ENCODE measurements at places on chromosomes 16 and 17.

GRCh38 chr17:8488901-8489300 lies 53.2 kb downstream of the NDEL1 start:
- DNase-seq, result no peak

GRCh38 chr17:57876866-57877237 lies 27.0 kb upstream of the MRPS23 start:
- no peak for DNase-seq

DNA sequence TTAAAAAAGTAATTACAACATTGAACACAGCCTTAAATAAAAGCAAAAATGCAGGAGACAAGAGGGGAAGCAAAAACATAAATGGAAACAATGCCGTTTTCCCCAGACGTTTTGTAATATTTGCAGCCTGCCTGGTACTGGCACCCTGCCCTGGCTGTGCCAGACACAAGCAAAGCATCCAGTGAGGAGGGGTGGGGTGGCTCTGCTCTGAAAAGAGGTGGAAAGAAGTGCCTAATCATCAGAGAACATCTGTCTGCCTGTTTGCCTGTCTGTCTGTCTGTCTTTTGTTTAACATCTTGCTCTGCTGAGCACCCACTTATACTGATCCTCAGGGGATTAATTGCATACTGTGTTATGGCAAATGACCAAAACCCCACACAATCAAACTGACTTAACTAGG lies 62.7 kb downstream of the C16orf82 start:
- DNase-seq, result no peak

GRCh38 chr16:24302636-24303035 lies 46.5 kb downstream of the CACNG3 start:
- no peak for DNase-seq

- DNase-seq, result no peak
Observed at GRCh38 chr17:48610282-48611211, at the start of gene HOXB7. Gene HOXB7, minus strand, starts transcription at chr17:48611017. Its CDS starts 99 bp downstream, at chr17:48610918.

GRCh38 chr17:42334677-42335076 lies 46.4 kb downstream of the STAT5A start:
- no peak for DNase-seq

GRCh38 chr17:67818110-67819002 lies 6.9 kb upstream of the BPTF start:
- DNase-seq, result no peak

DNA sequence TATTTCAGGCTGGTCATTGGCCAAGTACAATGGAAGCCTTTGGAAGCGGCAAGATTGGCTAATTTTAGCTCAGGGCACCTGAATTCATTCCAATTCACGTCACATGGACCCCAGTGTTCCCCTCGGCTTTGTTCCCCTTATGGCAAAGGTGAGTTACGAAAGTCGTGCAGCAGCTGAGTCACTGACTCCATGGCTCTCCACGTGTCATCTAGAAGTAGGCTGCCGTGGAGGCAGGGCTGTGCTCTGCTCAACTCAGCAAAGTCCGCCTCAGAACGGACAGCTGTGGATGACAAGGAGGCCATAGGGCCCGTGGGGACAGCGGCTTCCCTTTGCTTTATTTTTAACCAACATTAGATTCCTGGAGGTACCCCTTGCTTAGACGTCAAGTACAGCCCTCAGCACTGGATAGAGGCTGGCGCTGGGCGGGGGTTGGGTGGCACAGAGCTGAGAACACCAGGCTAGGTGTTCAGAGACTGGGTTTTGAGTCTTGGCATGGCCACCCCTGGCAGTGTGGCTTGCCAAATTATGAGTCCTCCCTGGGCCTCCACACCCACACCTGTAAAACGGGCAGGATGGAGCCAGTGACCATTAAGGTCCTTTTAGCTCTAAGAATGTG lies 23.6 kb downstream of the ADAD2 start:
- no peak for DNase-seq

DNA sequence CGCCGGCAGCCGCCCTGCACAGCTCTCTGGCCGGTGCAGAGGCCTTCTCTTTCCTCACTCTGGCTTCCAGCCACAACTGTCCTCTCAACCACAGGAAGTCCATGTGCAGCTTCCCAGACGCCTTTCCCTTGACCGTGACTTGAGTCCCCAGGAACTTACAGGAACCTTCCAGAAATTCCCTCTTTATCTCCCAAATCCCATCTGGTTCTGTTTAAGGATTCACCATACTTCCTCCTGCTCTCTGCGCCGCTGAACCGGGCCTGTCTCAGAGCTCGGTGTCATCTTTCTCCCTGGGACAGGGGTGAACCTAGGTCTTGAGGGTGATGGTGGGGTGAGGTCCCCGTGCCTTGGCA lies 65.2 kb upstream of the ZNF469 start:
- DNase-seq, result no peak

DNA sequence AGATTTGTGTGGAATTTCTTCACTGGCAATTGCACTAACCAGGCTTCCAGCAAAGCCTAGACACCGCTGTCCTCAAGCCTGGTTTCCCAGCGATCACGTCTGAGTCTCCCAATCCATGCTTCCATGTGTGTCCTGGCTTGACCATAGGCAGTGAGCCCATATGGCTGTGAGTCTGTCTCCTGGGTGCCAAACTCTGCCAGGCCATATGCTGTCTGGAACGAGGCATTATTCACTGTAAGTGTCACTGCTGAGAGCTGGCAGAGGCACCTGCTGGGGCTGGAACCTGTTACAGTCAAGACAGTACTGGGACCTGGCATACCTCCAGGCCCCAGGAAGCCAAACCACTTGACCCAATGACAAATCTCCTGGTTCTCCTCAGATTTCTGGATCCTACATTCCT lies 60.4 kb downstream of the HS3ST2 start:
- no peak for DNase-seq

GRCh38 chr17:14581186-14581830 lies 280.4 kb downstream of the HS3ST3B1 start:
- DNase-seq, result no peak

DNA sequence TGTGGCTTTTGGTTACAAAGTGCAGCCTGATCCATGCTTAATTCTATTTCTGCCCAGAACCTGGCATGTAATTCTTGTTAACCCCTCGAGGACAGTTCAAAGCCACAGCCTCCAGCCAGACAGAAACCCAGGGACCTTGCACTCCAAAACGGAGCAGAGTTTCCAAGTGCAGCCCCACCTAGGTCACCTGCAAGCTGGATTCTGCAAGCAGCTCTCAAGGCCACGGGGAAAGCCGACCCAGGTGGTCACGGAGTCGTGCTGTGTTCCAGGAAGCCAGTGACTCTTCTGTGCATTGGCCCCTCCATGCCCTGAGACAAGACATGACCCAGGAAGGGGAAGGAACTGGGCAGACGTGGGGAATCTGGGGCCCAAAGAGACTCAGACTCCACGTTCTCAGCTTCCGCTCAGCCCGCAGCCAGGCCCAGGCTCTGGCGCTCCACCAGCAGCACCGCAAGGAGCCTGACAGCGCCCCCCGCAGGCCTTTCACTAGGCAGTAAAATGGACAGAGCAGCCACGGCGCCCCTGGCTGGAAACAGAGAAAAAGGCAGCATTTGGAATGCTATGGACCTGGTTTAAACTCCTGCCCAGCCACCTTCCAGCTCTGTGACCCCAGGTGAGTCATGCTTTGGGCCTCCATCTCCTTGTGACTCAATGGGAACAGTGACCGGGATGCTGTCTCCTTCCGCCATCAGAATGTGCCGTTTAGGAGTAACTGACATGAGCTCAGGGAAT lies 27.3 kb upstream of the GSG1L start:
- DNase-seq, result no peak

DNA sequence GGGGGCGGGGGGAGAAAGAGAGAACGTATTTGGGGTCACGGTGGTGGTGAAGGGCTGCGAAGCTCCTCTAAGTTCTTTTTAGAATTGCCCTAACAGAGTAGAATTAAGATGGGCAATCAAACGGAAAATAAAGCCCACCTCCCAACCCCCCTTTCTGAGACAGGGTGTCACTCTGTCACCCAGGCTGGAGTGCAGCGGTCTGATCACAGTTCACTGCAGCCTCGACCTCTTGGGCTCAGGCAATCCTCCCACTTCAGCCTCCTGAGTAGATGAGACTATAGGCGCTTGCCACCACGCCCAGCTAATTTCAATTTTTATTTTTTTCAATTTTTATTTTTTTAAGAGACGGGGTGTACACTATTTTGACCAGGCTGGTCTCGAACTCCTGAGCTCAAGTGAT lies 710 bp upstream of the CAVIN1 start:
- DNase-seq, result no peak

- no peak for DNase-seq
Observed at GRCh38 chr17:19533718-19534561, at the start of gene SLC47A1. Gene SLC47A1, plus strand, starts transcription at chr17:19533854. Its CDS starts 86 bp downstream, at chr17:19533940.

- no peak for DNase-seq
Observed at GRCh38 chr17:16083223-16083622, 83.6 kb downstream of the TTC19 start.

- no peak for DNase-seq
Observed at GRCh38 chr17:6098050-6098822, 28.1 kb downstream of the WSCD1 start.

GRCh38 chr17:34133350-34133749 lies 121.7 kb upstream of the CCL2 start:
- DNase-seq, result no peak

DNA sequence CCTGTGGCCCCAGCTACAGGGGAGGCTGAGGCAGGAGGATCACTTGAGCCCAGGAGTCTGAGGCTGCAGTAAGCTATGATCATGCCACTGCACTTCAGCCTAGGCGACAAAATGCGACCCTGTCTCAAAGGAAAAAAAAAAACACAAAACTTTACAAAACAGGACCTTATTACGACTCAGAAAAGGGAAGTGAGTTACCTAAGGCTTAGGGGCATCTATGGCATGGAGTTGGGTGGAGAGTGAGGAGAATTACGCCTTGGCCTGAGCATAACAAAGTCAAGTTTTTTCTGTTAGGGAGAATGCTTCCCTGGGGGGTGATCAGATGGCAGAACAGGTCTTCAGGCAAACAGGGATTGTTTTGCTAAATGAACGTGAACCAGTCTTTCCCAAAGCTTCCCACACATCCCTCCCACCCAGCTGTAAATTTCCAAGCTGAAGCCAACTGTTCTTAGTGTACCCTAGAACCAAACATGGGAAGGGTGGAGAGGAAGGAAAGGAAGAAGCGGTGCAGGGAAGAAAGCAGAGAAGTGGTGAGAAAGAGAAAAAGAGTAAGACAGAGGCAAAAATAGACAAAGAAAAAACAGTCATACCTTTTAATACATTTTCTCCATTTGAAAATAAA lies 24.6 kb upstream of the TNRC6C start:
- no peak for DNase-seq

DNA sequence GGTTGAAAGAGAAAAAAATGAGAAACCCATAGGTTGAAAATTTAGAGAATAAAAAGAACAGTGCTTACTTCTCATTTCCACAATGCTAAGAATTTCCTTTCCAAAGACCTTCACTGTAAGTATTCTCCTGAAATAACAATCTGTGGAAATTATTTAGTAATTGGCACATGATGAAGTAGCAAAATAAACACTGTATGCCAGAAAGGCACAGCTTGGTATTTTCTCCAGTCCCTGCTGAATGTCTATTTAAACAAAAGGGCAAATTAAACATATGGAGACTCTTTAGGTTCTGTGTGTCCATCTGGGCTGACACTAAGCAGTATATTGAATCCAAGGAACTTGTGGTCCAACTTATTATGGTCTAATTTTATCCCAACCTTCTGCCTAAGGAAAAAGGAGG lies 46.1 kb downstream of the CHCT1 start:
- DNase-seq, result no peak

DNA sequence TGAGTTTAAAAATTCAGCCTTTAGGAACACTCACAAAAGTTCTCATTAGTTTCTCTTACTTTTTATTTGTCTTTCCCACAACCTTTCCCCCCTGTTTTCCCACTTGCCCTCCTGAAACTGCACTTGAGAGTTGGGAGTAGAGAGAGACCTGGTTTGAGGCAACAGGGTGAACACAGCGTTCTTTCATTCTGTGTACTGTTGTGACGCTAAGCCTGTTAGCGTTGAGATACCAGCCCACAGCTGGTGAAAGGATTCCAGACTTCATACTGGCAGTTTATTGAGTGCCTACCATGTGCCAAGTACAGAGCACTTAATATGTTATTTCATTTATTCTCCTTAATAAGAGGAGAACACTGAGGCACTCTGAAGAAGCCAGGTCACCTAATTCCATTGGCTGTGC lies 10.3 kb downstream of the TNRC6C start:
- no peak for DNase-seq

DNA sequence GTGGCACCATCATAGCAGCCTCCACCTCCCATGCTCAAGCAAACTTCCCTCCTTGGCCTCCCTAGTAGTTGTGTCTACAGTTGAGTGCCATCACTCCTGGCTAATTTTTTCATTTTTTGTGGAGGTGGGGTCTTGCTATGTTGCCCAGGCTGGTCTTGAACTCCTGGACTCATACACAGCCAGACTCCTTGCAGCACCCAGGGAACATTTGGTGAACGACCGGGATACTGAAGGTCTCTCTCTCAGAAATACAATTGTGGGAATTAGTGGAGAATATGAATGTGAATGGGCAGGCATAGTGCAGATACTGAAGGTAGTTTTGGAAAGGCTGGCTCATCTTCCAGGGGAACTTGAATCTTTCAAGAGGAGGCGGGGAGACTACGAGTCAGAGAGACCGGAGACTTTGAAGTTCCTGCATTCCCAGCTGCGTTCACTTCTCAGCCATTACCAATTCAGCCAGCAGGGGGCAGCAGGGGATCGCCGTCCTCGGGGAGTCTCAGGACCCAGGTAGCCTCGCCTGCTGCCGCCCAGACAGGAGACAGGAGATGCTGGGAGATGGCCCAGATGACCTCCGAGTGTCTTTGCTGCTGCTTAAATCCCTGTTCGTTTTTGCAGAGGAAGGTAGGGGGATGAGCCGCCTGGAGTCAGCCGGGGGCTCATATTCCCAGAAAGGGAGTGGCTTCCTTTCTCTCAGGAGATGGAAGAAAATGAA lies 68.6 kb downstream of the HAPSTR1 start:
- no peak for DNase-seq

- no peak for DNase-seq
Observed at GRCh38 chr17:17780922-17781590, 55.7 kb downstream of the SREBF1 start.

- DNase-seq, result no peak
Observed at GRCh38 chr17:43661699-43662412, at the start of gene MEOX1. Gene MEOX1, minus strand, starts transcription at chr17:43661922. Its CDS starts 388 bp downstream, at chr17:43661534.

GRCh38 chr17:80990921-80991644 lies 558 bp upstream of the CHMP6 start:
- DNase-seq, result no peak

DNA sequence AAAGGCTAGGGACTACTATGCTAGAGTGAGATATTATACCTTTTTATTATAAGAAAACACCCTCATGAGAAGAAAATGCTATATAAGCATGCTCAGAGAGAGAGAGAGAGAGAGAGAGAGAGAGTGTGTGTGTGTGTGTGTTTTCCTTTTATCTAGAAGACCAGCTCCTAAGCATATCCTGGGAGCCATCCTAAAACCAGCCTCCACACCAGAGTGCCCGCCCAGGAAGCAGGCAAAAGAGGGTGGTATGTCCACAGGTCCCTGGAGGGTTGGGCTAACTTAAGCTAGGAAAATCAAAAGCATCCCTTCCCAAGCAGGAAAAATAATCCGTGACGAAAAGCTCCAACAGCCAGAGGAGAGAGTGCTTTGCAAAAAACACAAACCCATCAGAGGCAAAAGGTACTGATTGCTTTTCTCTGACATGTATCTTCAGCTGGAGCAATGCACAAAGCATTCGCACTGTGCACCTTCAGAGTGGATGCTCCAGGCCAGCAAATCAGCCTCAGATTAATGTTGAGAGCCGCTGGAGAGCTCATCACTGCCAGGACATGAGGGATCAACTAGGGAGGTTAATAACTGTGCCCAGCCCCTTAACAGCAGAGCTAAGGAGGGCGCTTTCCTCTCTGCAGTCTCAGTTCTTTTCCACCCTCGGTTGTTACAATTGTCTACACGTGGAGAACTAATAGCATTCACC lies 125.1 kb downstream of the SLC39A11 start:
- no peak for DNase-seq
